ENCODE measurements at places on chromosomes 5 and 9.
A peak's percentile ranks its signal among the peaks of the same experiment; 100 is the strongest.

DNA sequence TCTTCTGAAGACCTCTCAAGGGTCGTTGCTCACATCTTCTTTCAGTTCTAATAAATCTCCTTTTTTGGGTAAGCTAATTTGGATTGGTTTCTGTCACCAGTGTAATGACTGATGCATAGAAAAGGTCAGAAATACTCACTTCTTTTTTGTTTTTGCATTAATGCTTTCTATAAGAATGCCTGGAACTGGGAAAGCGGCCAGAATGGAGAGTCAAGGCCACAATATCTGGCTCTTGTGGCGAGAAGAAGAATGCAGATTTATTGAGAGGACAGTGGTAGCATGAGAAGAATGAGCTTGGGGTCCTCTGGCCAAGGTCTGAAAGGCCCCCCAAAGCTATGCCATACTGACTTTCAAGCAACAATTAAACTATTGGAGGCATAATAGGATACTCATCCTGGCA lies 88.0 kb upstream of the SLC12A2 start:
- DNase-seq = no peak

DNA sequence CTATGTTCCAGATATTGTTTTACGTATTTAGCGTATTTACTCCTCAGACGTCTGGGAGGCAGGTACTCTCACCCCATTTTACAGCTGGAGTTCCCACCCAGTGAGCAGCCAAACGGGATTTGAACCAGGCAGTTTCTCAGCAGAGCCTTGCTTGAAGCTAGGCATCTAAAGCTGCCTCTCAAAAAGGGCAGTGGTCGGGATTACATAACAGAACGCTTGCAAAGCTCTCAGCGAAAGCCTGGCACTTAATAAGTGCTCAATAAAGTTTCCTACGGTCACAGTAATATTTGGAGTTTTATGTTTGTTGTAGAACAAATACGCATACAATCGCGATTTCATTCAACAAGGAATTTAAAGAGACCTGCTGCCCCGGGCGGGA lies 286 bp upstream of the BSPRY start:
- no peak for DNase-seq

DNA sequence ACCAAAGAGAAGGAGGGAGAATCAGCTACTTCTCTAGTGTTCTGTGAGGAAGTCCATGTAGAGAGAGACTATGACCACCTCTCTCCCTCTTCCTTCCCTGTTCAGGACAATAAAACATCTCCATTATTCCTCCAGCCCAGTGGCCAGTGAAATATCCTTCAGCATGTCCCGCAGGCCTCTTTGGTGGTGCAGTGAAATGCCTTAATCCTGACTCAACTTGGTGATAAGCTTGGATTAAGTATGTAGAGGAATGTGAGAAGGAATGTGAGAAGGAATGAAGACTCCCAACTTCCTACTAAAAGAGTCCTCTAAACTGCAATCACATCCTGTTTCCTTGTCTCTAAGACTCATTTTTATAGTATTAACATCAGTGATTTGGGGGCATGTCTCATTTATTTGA lies 167.3 kb downstream of the TRPM3 start:
- peak; percentile 48 for DNase-seq

GRCh38 chr5:82365744-82366228 lies 87.6 kb upstream of the RPS23 start:
- DNase-seq = peak; percentile 16

- no peak for DNase-seq
Measured at GRCh38 chr9:104833696-104834095, 69.8 kb downstream of the NIPSNAP3B start.

GRCh38 chr9:125391704-125392103 lies 130.1 kb downstream of the GAPVD1 start:
- DNase-seq = no peak

DNA sequence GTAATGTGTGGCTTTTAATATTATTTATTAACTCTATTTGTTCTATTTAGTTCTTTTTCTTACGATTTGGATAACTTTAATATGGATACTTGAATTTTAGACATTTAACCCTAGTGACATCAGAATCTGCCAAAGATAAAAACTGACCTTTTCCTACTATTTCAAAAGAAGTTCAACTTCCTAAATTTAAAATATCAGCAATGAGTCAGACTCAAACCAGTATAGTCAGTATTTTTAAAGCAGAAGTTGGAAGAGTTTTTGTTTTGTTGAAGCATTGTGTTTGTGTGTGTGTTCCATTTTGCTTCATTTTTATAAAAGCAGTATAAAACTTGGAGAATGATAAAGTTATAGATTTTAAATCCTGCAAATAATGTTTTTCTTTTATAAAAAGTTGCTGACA lies 251.8 kb upstream of the RASA1 start:
- DNase-seq = no peak

GRCh38 chr5:27682600-27682999 lies 644.2 kb upstream of the CDH9 start:
- DNase-seq = no peak
